EH (cell line): ENCODE measurements at places on chromosomes 7 and 10.
A peak's percentile ranks its signal among the peaks of the same experiment; 100 is the strongest.

GRCh38 chr7:101436857-101437576 lies 74.3 kb downstream of the COL26A1 start:
- no peak for DNase-seq

DNA sequence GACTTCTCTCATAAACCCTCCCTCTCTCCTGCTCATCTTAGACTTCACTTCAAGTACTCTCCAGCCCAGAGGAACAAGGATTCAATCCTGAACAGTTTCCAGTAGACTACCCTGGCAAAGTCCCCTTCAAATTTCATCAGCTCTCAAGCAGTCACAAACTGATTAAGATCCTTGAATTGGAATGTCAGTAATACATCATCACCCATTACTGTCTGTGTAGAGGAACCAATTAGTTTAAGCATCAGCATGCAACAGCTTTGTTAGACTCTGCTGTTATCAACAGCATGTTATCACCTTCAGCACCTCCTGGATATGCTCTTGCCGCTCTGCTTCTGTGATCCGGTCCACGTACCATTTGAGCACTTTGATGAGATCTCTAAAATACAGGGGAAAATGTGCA lies 307.0 kb upstream of the IMMP2L start:
- no peak for DNase-seq

GRCh38 chr10:4473977-4474376 lies 352.0 kb upstream of the AKR1E2 start:
- DNase-seq = peak; percentile 42

GRCh38 chr7:155851892-155852291 lies 39.6 kb upstream of the SHH start:
- no peak for DNase-seq

DNA sequence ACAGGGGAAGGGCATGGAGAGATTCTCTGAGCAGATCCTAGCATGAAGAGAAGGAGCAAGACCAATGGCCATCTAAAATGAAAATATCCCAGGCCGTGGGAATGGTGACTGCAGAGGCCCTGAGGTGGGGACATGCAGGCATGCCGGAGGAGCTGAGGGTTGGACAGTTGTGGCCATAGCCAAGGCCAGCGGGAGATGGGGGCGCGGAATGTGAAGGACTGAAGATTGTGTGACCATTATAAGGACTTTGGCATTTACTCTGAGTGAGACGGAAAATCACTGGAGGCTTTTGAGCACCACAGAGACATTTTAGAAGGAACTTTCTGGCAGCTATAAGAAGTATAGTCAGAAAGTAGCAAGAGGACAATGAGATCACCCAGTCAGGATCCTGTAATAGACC lies 341.1 kb downstream of the SFMBT2 start:
- DNase-seq = no peak

- peak; percentile 91 for DNase-seq
Observed at GRCh38 chr10:52351914-52352330, 37.8 kb downstream of the DKK1 start.

GRCh38 chr10:59234816-59235429 lies 58.5 kb downstream of the PHYHIPL start:
- DNase-seq = peak; percentile 43

- peak; percentile 90 for DNase-seq
Observed at GRCh38 chr7:137953043-137953664, 48.7 kb downstream of the CREB3L2 start.

- DNase-seq = no peak
Observed at GRCh38 chr10:107085665-107086525, 78.6 kb downstream of the SORCS1 start.

DNA sequence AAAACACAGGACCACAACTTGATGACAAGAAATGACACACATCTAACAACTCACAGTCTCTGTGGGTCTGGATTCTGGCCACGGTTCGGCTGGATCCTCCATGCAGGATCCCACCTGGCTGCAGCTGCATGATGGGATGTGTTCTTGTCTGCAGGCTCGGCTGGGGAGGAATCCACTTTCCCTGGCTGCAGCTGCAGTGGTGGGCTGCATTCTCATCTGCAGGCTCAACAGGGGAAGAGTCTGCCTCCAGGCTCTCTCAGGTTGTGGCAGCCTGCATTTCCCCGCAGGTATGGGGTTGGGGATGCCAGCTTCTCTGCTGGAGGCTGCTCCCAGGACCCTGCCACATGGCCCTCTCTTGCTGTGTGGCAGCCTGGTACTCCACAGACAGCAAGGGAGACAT lies 64.9 kb downstream of the MICALL2 start:
- no peak for DNase-seq

GRCh38 chr7:27433581-27433980 lies 191.0 kb downstream of the EVX1 start:
- no peak for DNase-seq

GRCh38 chr7:43921423-43921822 lies 4.8 kb upstream of the UBE2D4 start:
- DNase-seq = no peak

- DNase-seq = no peak
Observed at GRCh38 chr7:91995391-91996105, 54.9 kb downstream of the AKAP9 start.

- no peak for DNase-seq
Observed at GRCh38 chr10:119268871-119269506, 61.6 kb downstream of the GRK5 start.

GRCh38 chr7:144384555-144385245 lies 18.8 kb downstream of the NOBOX start:
- peak; percentile 35 for DNase-seq

GRCh38 chr7:101817471-101818286 lies at the start of gene CUX1:
TSS of gene CUX1 (plus strand) at chr7:101817626. CDS start at chr7:101817640, 14 bp downstream.
- peak; percentile 50 for DNase-seq

DNA sequence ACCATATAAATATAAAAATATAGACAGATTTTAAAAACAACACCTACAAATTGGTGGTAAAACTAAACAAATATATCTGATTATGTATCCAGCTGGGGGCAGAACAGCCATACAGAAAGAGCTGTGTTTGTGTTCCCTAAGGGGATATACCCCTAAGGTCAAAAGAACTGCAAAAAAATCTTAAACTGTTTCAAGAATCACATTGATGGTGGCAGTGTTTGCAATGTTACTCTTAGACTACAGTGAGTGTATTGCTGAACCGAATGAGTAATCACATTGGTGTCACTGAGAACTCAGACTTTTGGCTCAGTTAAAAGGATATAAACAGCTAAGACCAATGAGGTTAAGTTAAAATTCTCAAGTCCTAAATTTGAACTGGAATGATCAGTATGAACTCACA lies 27.1 kb upstream of the PTPRN2 start:
- peak; percentile 72 for DNase-seq

GRCh38 chr7:88546808-88547207 lies 212.7 kb upstream of the ZNF804B start:
- peak; percentile 12 for DNase-seq

DNA sequence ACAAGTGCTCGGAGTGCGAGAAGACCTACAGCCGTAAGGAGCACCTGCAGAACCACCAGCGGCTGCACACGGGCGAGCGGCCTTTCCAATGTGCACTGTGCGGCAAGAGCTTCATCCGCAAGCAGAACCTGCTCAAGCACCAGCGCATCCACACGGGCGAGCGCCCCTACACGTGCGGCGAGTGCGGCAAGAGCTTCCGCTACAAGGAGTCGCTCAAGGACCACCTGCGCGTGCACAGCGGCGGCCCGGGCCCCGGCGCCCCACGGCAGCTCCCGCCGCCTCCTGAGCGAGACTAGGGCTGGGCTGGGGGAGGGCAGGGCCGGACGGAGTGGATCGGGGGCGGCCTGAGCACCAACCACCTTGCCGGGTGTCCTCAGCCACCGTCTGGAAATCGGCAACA lies 15.1 kb upstream of the ZNF212 start:
- DNase-seq = no peak

GRCh38 chr10:27447540-27447939 lies 56.6 kb upstream of the RAB18 start:
- no peak for DNase-seq

GRCh38 chr10:27345455-27345920 lies 104.9 kb upstream of the ACBD5 start:
- DNase-seq = no peak

GRCh38 chr7:44085546-44085945 lies 3.2 kb upstream of the POLM start:
- DNase-seq = no peak

DNA sequence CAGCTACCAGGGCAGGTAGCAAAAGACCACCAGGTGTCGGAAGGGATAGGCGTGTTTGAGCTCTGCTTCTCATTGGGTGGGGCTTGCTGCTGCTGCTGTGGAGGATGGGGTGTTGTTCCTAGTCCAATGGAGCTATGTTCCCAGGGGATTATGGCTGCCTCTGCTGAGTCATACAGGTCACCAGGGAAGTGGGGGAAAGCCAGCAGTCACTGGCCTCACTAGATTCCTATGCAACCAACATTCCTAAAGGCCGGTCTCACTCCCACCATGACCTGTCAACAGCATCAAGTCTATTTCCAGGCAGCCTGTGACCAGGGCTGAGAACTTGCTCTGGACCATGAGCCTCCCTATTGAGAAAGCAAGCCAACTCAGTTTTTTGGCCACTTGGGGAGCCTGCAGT lies 1160.8 kb downstream of the REEP3 start:
- DNase-seq = no peak

DNA sequence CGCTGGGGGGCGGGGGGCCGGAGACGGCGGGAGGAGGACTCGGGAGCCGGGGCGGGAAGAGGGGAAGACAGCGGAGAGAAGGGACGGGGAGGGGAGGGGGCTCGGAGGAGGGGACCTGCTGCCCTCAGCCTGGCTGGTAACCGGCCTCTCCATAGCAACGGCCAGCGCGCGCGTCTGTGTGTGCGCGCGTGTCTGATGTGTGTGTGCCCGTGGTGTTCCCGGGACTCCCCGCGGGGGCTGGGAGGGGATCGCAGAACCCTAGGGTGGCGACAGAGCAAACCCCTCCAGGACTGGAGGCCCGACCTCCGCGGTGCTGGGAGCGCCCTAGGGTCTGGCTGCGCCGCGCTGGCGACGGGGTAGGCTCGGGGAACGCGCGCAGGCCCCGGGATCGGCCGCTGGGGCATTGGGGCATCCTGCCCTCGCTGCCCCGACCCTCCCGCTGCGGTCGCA lies 356.3 kb downstream of the DNAJB6 start:
- DNase-seq = no peak

- DNase-seq = no peak
Observed at GRCh38 chr7:129689995-129690581, 78.6 kb downstream of the NRF1 start.

DNA sequence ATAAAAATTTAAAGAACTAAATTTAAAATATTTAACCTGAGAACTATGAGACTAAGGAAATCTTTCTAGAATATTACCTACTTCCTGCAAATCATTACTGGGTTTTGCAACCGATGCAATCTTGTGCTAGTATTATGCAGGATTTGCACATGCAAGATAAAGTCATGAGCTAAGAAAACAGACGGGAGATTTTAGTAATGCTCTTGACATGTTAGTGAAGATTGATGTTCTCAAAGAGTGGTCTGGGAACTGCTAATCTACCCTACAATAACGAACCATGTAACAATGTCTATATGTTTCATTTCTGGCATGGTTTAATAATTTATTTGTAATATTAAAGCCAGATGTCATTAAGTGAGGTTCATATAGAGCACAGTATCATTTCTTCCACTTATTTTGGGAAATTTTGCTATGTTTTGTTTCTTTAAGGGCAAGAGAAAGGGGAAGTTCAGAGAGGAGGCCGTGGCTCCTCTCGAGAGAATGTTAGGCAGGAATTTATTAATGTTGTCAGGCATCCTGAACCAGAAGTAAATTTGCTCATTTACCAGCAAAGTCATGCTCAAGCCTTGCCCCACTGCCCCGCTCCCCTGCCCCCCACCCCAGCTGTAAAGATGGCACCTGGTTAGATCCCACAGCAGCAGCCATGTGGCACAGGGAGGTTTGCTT lies 22.8 kb downstream of the LRRC17 start:
- DNase-seq = no peak

DNA sequence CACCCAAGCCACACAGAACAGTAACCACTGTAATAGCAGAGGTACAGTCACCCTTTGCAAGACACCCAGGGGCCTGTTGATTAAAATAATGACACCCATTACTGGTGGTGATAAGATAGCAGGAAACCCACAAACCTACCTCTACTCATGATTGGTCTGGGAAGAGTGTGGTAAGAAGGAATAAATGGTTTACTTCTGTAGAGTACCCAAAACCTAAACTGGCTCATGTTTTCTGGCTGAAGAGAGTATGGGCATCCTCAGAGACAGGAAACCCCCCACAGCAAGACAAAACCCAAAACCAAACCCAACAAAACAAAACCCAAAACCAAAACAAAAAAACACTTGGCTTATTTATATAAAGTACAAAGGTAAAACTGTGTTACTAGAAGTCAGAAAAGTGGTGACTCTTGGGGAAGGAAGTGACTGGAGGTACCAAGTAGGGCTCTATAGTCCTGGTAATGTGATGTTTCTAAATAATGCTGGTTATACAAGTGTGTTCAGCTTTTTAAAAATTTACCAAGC lies 15.5 kb upstream of the DNAJB12 start:
- DNase-seq = no peak

DNA sequence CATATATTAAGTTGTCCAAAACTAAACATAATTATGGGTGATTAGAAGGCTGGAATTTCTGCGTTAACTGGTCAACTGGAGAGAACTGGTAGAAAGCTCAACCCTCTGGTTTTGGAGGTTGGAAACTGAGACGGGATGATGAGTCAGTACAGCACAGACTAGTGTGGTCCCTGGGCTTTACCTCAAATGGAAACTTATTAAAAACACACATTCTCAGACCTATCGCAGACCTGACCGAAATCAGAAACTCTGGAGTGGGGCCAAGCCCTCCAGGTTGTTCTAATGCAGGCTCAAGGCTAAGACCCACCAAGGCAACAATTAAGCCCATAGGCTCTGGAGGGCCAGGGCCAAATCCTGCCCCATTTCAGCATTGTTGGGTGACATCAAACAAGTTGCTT lies 136.9 kb downstream of the KCNMA1 start:
- DNase-seq = no peak

DNA sequence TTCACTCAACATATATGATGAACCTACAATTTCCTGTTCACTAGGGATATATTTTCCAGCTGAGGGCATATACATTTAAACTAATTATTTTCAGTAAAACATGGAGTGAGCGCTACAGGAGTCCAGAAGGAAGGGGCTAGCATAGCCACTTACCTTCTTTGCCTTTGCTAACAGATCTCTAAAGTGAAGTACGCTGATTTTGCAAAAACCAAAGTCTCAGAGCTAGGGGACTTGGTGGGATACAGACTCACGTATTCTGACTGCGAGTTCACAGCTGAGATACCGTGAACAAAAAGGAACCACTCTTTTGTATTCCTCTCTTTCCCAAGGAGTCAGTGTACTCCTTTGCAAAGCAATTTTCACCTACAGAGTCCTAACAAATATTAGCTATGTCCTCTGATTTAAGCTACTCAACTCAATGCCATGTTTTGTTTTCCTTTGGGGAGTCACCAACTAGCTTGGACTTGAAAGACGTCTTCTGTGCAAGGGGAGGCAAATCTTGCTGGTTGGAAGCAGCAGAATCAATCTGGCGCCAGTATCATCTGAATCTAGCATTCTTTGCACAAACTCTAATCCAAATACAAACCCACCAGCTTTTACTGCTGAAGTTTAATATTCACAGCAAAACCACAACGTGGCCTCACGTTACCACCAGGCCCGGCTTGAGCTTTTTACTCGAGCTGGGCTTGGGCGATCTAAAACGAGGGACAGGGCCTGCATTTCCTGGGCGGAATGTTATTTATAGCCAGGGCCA lies 657 bp downstream of the CDNF start:
- no peak for DNase-seq

- DNase-seq = no peak
Observed at GRCh38 chr10:102948786-102949185, 30.7 kb downstream of the CNNM2 start.

- no peak for DNase-seq
Observed at GRCh38 chr7:47278043-47278442, 303.9 kb downstream of the TNS3 start.

GRCh38 chr10:105982735-105983134 lies 1181.8 kb downstream of the SORCS1 start:
- no peak for DNase-seq

GRCh38 chr7:137996386-137996851 lies 5.5 kb downstream of the CREB3L2 start:
- DNase-seq = peak; percentile 66
